A549 (cell line): ENCODE measurements at places on chromosomes 3 and 15.

DNA sequence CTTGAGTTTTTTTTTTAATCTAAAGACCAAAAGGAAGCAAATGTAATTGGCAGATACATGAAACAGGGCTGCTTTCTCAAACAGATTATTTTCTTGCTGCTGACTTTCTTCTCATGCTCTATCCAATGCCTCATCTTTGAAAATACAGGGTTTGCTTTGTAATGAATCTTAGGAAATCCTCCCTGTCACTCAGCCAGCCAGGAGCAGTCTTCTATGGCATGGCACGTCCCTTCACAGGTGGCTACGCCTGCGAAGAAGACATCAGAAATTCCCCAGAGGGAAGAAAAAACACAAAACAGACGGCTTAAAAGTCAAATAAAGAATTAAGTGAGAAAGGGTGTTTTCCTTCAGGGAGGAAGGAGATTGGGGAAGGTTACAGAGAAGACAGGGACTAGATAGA, 242.5 kb downstream of the IGSF11 start:
- no peak for DNase-seq

DNA sequence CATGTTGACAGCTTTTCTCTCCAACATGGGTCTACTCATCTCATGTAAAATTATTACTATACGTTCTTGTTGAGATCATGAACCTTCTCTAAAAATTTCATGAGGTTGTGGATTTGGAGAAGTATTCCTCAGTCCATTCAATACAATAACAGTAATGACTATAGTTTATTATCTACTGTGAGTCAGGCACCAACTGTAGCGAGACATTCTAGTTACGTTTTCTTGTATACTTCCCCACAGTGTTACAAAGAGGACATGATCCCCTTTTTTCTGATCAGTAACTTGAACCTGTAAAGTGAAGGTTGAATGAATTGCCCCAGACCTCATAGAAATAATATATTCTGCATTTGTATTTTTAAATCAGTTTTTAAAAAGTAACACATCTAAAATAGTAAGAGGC, 76.4 kb downstream of the AKAP13 start:
- no peak for DNase-seq

DNA sequence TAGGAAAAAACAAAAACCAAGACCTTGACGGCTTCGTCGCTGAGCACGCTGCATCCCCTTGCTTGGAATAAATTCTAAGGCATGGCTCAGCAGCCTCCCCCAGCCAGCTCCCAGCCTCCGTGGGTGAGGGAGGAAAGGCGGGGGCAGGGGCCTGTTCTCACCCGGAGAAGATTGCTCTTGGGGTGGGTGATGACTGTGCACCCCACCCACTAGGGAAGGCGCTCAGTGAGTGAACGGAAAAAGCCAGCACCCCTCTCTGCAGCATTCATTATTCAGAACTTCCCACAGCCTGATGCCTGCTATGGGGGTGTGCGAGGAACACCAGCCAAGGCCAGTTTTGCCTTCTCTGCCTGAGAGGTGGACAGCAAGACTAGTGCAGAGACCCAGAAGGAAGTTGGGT, 19.3 kb upstream of the NTRK3 start:
- DNase-seq, result no peak

GRCh38 chr3:52204337-52205073, 6.5 kb downstream of the ALAS1 start:
- DNase-seq, result no peak

DNA sequence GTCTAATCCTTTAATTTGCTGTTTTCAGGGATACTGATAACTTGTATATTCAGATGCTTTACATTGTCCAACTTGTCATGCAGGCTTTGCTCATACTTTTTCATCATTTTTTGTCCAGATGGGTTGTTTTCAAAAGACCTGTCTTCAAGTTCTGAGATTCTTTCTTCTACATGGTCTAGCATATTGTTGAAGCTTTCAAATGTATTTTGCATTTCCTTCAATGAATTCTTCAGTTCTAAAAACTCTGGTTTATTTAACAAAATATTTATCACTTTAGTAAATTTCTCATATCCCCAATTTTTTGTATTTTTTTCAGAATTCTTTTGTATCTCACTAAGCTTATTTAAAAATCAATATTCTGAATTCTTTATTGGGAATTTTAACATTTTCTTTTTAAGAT, 388.3 kb upstream of the IL12A start:
- DNase-seq, result no peak

DNA sequence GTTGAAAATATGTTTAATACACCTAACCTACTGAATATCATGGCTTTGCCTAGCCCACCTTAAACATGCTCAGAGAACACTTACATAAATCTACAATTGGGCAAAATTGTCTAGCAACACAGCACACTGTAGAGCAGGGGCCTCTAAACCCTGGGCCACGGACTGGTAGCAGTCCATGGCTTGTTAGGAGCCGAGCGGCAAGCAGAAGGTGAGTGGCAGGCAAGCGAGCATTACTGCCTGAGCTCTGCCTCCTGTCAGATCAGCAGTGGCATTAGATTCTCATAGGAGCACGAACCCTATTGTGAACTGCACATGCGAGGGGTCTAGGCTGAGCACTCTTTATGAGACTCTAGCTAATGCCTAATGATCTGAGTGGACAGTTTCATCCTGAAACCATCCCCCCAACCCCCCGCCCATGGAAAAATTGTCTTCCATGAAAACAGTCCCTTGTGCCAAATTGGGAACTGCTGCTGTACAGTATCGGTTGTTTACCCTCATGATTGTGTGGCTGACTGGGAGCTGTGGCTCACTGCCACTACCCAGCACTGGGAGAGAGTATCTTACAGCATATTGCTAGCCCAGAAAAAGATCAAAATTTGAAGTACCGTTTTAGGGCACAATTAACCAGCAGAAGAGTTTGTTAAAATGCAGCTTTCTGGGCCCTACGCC, 26.1 kb downstream of the CMSS1 start:
- DNase-seq, result no peak

- no peak for DNase-seq
Measured at GRCh38 chr3:42633544-42633943, 20.0 kb upstream of the ZBTB47 start.

DNA sequence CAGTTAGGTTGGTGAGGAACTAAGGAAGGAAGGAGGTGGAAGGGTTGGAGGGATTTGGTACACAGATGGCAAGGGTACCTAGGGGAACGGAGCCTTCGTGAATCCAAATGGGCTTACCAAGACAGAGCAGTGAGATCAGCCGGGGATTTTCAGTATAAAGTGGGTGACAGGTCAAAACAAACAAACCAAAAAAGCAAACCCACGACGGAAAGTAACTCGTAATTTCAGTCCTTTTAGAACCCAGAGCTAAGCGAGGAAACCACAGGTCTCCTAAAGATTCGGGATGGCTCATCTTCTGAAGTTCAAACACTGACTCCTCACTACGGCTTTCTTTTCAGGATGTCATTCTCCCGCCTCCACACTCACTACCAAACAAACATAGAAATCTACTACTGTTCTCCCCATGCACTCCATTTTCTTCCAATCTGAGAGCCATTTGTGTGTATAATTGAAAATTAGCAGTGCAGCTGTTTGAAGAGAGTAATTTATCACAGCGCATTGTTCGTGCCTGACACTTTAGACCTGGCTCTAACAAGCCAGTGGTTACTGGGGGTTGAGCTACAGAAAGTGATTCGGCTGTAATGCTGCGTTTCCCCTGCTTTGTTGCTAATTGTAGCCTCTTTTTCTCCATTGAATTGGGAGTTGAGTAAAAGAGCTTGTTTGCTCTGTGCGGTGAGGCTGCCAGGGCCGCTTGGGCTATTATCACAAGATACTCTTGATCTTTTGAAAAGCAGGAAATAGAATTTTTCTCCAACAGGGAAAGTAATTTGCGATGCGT, 64.7 kb upstream of the CCDC39 start:
- no peak for DNase-seq

DNA sequence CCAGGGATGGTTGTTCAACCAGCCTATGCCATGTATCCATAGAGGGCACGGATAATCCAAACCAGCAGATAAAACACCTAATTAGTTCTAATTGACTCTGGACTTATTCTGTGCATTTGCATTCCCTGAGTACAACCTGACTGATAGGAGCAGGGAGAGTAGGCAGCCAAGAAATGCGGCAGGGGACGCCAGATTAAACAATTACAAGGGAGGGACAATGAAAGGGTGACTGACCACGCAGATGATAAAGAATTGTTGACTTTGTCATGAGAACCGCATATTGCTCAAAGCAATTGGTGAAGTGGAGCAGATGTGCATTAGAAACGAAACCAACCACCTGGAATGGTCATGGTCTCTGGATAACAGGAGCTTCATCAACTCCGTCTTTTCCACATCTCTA, 369.1 kb upstream of the FRG2C start:
- DNase-seq, result no peak

DNA sequence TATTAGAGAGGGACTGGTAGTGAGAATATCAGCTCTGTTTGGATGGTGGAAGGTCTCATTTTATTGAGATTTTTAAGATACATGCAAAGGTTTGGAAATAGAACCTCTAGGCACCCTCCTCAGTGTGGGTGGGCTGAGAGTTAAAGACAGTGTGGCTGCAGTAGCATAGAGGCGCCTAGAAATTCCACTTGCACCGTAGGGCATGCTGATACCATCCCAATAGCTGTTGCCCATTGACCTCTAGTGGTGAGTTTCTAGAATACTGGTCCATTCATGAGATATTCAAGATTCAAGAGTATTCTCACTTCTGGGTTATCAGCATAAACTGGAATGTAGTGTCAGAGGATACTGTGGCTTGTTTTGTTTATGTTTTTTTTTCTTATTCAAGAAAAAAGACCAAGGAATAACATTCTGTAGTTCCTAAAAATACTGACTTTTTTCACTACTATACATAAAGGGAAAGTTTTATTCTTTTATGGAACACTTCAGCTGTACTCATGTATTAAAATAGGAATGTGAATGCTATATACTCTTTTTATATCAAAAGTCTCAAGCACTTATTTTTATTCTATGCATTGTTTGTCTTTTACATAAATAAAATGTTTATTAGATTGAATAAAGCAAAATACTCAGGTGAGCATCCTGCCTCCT, 87.2 kb downstream of the TGFBR2 start:
- peak; percentile 77 for DNase-seq
